ENCODE measurements at places on chromosomes 12 and 14. TPM values are rescaled to one million over a fixed set of nuclear protein-coding genes. Genes with fewer than 3 reads are reported as not detected.

KLRF1 gene
- polyA plus RNA-seq, result 0.99 TPM

IRF9 gene
- 61.5 TPM for polyA plus RNA-seq

DEPDC4 gene
- polyA plus RNA-seq, result 6.7 TPM

CYP27B1 gene
- polyA plus RNA-seq, result 3.4 TPM

PTPRQ gene
- 5.4 TPM for polyA plus RNA-seq

SRP54 gene
- 85.4 TPM for polyA plus RNA-seq

- DNase-seq, result no peak
These were observed 60.6 kb upstream of the ANO4 start for GRCh38 chr12:100733817-100734593.

DNA sequence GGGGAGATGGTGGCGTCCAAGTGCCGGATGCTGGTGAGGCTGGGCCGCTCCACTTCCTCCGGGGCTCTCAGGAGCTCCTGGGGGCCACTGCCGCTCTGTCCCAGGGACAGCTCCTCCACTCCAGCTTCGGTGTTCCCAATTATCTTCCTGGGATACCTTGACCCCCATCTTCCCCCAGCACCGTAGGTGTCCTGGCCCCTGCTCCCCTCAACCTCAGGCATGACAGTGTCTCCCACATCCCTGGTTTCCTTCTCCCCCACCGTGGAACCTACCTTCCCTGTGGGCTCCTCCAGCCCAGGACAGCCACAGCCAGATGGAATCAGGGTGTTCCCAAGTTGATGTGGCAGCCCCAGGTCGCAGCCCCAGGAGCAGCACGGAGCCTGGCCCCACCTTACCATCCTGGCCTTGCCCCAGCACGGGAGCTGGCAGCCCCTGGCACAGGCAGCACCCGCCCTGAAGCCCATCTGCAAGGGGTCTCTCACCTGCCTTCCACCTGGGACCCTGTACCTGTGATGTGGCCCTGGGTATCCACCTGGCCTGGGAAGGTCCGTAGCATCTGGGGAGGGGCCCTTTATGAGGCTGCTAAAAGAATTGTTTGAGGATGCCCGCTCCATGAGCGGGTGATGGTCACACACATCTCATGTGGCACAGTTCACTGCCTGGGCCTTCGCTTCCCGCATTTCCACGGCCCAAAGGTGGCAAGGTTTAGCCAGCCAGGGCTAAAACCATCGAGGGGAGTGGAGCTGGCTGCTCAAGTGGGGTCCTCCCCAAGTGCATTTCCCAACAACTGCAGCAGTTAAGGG lies 4.1 kb downstream of the TMEM121 start:
- DNase-seq, result no peak

- DNase-seq, result no peak
These were observed 20.1 kb upstream of the TBX3 start for GRCh38 chr12:114704096-114704495.

DNA sequence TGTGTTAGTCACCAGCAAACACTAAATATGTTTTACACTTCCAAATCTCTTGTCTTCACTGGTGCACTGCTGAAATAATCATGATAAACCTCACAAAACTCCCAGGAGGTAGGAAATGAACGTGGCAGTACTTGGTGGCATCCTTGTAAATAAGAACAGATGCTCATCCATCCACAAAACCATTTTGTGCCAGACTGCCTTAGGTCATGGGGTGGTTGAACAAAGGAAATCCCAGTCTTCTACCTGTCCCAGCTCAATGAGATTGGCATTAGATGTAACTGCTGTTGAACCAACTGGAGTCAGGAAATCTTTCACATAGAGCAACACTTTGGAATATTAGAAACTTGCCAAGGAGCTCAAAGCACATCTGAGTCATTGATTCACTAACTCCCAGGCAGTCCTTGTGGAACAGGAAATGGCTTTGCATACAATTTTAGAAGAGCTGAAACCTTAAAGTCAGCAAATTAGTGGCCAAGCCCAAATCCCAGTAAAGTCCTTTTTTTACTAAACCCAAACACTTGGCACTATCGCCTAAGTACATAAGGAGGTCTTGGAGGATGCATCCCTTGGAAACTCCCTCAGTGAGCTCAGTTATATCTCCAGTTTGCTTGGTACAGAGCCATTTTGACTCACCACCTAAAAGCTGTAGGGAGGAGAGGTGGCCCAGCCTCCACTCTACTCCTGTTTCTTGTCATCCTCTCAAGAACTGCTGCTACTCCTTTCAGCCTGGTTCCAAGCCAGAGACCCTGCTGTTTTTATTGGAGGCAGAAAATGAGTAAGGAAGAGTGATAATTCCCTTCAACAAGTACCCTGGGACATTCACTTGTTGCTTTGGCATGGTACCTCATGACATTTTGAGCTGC lies 208.0 kb downstream of the NOVA1 start:
- DNase-seq, result no peak

DNA sequence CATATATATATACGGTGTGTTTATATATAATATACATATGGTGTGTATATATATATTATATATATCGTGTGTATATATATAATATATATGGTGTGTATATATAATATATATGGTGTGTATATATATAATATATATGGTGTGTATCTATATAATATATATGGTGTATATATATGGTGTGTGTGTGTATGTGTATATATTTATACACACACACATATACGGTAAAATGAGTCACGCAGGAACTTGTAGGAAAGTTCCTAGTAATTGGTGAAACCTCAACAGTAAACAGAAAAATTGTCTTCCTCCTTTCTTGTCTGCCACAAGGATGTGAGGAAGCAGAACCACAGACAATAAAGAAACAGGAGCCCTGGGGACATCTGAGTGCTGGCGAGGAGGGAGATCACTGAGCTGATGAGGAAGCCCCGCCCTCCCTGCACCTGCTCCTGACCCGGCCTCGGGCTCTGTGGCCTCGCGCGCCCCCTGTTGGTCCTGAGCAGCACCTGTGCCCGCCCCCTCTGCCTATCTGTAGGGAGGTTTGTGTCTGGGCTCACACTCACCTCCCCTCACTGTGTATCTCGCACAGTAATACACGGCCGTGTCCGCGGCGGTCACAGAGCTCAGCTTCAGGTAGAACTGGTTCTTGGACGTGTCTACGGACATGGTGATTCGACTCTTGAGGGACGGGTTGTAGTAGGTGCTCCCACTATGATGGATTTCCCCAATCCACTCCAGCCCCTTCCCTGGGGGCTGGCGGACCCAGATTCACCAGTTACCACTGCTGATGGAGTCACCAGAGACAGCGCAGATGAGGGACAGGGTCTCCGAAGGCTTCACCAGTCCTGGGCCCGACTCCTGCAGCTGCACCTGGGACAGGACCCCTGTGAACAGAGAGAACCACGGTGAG lies 1079.4 kb downstream of the TMEM121 start:
- peak; percentile 36 for DNase-seq

- no peak for DNase-seq
These were observed 448.2 kb downstream of the RGS6 start for GRCh38 chr14:72380456-72380855.

- DNase-seq, result no peak
These were observed 103.5 kb downstream of the GLT1D1 start for GRCh38 chr12:128956755-128957154.

DNA sequence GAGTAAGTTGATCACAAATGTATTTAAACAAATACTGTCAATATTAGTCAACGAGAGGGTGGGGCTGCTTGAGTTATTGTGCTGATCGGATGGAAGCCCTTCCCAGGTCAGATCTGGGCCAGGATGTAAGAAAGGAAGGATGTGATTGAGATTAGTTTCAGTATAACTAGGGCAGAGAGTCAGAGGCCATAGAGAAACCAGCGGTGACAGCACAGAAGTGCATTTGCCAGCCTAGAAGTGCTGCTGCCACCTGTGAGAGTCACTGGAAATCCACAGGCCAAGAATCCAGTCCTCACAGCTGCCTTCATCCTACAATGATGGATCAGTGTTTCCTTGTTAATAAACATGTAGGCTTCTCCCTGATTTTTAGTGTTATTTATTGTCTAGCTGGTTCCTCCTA lies 9.8 kb upstream of the FERMT2 start:
- no peak for DNase-seq

GRCh38 chr12:105876396-105876927 lies 262.3 kb downstream of the NUAK1 start:
- DNase-seq, result no peak

GRCh38 chr14:90849787-90850444 lies 33.7 kb upstream of the TTC7B start:
- no peak for DNase-seq

- DNase-seq, result no peak
These were observed 14.7 kb upstream of the SLC25A3 start for GRCh38 chr12:98578821-98579220.

DNA sequence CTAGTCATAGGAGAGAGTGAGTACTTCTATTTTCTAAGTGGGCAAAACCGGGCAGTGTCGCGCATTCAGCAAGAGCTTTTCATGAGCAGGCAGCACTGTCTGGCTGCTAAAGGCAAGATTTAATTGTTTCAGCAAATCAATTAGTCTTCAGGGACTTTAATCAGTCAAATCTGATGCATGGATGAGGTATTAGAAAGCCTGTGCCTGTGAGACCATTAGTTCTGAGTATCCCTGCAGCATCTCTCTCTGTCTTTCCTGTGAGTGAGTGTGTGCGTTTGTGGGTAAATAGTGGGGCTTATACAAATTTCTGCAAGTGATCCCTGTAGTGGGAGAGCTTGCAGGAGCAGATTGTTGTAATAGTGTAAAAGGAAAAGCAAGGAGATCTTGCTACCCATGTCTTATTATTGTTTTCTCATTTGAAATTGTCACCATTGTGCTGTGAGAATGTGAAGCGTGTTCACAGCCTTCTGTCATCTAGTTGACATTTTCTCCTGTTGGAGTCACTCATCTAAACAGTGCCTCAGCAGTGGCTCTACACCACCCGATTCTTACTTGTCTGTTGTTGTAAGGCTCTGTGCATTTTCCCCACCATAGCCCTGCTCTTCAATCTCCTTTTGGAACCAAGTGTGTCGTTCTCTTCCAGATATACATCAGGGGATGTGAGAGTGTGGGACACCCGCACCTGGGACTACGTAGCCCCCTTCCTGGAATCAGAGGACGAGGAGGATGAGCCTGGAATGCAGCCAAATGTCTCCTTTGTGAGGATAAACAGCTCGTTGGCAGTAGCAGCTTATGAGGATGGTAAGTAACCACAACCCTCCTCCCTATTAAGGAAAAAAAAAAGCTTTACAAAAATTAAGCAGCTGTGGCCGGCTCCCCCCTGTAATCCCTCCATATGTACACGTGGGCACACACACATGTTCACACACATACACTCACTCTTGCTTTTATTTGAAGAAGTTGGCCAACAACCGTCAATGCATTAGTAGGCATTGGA lies 53.6 kb downstream of the FBXW8 start:
- DNase-seq, result no peak
